ENCODE measurements at places on chromosomes 7 and 10. TPM values are rescaled to one million over a fixed set of nuclear protein-coding genes. Genes with fewer than 3 reads are reported as not detected.

FGFBP3 gene
- 2.2 TPM for total RNA-seq

DNAH11 gene
- 1.2 TPM for total RNA-seq

CALY gene
- total RNA-seq, result 14.1 TPM

SH2B2 gene
- total RNA-seq, result 7.0 TPM

RAB19 gene
- total RNA-seq, result not detected
